ENCODE measurements at places on chromosomes 13 and 19.
A peak's percentile ranks its signal among the peaks of the same experiment; 100 is the strongest.

DNA sequence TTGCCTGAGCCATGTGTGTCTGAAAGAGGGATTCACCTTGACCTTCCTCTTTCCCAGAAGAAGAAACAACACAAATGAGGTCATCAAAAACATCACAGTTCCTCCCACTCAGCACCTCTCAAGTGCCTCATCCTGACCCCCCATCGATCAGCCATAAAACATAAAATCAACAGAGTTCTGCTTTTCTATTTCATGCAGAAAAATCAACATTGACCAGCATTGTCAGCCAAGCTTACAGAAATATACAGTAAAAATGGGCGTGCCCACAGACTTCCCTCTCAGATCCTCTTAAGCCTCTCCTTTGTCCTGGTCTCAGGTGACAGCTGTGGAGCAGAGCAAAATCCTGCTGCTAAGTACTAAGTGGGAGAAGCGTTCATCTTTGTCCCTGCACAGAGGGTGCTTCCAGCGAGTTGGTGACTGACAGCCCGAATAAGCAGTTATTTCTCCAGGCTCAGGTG, 213.3 kb downstream of the OLFM4 start:
- DNase-seq = no peak

DNA sequence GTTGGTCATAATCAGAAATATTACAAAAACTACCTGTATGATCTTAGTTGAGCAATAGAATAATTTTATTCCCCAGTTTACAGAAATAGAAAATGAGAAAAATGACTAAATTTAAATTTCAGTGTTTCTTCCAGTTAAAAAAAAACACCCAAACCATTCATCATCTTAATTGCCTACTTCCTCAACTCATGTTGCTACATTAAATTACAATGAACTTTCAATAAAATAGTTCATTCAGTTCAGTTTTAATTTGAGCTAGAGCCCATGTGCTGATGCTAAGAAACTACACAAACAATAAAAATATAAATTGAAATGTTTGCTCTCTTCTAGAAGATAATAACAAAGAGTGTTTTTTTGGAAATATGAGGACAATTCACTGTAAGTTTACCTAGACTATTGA, 820.4 kb downstream of the SLITRK6 start:
- no peak for DNase-seq

- DNase-seq = peak; percentile 5
These were observed 340.0 kb upstream of the SLITRK5 start for GRCh38 chr13:87331178-87331577.

- DNase-seq = no peak
These were observed 238.2 kb downstream of the EFNB2 start for GRCh38 chr13:106297283-106297682.

GRCh38 chr19:2374808-2375207, 14.7 kb downstream of the TMPRSS9 start:
- no peak for DNase-seq

- DNase-seq = no peak
These were observed 91.0 kb upstream of the MYCBP2 start for GRCh38 chr13:77417897-77418296.

Measured in caudate nucleus (tissue), 63 donors.